Panc1 (cell line): ENCODE measurements at places on chromosomes 12 and 14.

GRCh38 chr14:65281991-65282895, 130.3 kb upstream of the FUT8 start:
- no peak for DNase-seq

DNA sequence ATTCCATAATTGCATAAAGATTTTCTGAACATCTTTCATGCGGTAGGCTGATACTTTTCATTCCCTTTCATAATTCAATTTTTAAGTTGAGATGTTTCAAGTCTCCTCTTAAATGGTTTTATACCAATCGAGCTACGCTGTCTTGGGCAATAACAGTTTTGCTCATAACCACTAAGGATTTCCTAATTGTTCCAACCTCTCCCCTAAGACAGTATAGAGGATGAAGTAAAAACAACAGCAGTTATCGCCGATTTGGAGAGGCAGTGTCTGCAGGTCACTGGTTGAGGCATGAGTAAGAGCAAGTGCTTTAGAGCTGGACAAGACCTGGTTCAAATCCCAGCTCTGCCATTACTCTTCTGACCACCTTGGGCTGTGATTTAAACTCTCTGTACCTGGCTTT, 6.9 kb upstream of the MED13L start:
- DNase-seq: no peak

- no peak for DNase-seq
Observed at GRCh38 chr12:71594214-71594948, 69.3 kb downstream of the ZFC3H1 start.

DNA sequence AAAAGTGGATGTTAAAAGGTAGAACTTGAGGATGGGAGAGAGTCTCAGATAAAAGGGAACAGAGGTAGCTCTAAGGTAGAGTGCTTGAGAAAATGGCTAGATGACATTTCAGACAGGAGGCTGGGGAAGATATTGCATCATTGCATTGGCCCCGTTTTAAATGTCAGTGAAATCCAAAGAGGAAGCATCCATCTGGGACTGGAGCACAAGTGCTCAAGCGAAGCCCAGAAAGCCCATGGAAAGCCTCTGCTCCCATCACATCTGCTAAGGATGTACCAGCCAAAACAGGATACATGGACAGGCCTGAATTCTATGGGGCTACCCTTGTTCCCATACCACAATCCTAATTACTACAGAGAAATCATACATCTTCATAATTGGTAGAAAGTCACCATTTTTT, 581.5 kb upstream of the TMEM132C start:
- DNase-seq: no peak

DNA sequence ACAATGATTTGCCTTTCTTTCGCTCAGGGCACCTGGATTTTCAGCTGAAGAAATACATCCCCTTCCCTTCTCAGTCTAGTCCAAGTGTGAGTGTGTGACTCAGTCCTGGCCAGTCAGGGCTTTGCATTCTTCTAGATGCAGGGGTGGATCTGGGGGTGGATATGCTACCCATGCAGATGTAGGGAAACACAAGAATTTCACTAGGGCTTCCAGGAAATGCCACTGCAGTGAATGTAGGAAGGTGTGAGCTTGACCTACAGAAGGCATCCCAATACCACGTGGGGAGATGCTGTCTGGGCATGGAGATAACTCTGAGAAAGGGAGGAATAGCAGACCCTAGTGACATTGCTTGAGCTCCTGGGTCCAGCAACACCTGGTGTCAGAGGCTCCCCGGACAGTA, 404.2 kb downstream of the GLT1D1 start:
- DNase-seq: no peak

DNA sequence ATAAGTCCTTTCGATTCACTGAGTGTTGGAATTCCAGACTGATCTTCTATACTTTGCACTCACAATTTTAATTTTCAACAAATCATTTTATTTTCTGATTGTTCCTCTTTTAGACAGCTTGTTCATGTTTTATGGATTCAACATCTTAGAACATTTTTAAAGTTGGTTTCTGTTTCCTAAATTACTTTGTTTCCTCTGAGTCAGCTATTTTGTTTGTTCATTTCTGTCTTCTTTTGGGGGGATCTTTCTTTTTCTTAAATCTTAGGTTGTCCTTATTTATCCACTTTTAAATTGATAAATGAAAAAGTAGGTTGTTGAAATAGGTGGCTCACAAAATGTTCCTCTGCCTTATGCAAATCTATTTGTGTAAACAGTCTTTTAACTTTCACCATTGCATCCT, 160.0 kb downstream of the GALC start:
- no peak for DNase-seq

GRCh38 chr12:54159140-54159539, 29.6 kb downstream of the SMUG1 start:
- DNase-seq: no peak

GRCh38 chr14:23361763-23362162, 3.2 kb downstream of the EFS start:
- DNase-seq: no peak

- no peak for DNase-seq
Observed at GRCh38 chr14:81315341-81315740, 84.8 kb downstream of the STON2 start.

- no peak for DNase-seq
Observed at GRCh38 chr12:39144613-39145061, 239.2 kb upstream of the CPNE8 start.

DNA sequence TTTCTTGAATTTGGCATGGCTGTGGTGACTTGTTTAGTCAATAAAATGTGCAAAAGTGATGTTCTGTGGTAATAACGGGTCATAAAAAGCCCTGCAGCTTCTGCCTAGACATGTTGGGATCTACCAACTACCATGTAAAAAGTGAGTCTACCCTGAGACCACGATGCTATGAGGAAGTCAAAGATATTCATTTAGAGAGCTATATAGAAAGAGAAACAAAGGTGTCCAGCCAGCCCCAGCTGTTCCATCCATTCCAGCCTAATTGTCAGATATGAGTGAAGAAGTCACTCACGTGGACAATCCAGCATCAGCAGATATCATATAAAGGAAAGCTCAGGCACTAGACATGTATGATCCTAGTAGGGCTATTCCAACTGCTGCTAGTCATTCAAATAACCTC, 117.2 kb upstream of the SSTR1 start:
- DNase-seq: no peak

DNA sequence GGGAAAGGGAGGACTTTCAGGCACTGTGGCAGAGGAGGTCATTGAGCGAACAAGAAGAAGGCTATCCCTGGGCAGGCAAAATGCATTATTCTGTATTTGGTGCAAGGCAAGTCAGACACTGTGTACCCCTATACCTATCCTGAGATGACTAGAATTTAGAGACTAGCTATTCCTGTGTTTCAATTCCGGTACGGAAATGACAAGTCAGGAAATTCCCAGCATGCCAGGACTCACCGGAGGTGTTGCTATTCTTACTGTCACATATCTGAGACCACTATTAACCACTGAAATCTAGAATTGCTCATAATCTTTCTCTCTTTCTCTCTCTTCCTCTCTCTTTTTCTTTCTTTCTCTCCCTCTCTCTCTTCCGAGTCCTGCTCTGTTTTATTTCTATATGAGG, 297.1 kb downstream of the PDZRN4 start:
- DNase-seq: no peak

DNA sequence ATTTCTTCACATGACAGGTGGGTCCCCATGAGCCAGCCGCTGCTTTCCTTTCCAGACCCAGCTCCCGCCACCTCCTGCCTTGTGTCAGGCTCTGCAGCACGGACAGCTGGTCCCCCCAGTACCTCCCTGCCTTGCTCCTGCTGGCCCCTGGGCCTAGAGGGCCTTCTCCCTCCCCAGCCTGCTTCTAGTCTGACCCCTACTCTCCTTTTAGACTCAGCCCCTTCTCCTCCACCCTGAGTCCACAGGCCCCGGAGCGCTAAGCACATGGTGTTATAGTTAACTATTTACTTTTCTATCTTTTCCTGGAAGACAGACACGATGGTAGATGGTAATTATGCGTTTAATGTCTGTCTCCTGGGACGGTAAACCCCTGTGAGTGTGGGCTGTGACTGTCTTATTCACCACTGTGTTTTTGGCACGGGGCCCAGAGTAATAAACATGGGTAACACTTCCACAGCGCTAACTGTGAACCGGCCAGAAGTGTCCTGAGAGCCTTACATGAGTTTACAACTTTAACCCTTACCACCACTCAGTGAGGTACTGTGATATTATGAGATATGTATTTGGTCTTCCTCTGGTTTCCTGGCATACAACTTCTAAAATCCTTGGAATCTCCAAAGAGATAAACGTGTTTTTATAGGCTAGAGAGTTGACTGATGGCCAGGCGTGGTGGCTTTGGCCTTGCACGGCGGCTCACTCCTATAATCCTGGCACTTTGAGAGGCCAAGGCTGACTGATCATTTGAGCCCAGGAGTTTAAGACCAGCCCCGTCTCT, 41.2 kb downstream of the DGLUCY start:
- no peak for DNase-seq

DNA sequence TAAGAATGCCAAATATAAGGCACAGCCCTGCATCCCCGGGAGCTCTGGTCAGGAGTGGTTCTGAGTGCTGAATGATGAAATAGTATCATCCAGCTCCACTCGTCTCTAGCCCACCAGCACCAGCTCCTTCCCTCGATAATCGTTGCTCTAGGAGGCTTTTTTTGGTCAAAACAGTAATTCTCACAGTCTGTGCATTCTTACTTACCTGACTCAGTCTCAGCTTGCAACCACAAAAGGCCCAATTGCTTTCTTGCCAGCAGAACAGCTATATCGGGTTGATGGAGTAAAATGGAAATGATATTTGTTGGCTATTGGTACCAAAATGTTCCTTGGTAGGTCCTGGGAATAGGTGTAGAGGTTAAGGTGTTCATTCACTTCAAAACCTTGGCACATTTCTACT, 94.8 kb downstream of the BMP4 start:
- DNase-seq: no peak
